Mesenchymal stem cell (in vitro differentiated cells and primary cell): ENCODE measurements at places on chromosomes 7 and 10.

- peak; percentile 72 for DNase-seq
These were observed 89.0 kb downstream of the JMJD1C start for GRCh38 chr10:63376560-63377304.

DNA sequence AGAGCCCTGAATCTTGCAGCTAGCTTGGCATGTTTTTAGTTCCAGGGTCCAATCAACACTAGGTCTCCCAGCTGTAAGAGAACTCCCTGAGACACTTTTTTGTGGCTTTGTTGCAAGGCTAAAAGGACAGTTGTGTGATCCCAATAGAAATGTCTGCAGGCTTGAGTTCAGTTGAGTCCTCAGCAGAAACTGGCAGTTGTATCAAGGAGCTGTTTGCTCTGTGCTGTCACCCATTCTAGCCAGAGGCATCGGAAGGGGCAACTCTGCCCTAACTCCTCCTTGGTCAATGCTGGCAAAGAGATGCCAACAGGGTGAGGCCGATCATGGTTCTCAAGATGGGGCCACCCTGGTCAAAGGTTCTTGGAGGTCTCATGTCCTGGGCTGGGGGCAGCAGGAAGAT lies 224.1 kb downstream of the BUB3 start:
- no peak for DNase-seq

- DNase-seq, result no peak
These were observed 11.8 kb downstream of the SLC25A13 start for GRCh38 chr7:96310110-96310509.

DNA sequence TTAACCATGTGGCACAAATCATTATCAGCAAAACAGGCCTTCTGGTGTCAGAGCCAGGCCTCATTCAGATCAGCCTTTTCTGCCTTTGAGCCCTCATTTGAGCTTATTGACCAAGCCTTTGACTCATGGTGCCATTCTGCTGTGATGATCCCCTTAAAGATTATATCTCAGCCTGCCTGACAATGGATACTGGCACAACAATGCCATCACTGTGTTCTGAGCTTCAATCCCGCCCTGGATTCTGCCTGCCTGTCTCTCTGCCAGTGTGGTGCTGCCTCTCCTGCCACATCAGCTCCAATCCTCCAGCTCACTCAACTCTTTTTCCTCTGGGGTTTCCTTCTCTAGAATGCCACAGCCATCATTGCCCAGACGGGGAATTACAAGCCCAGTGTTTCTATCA lies 52.6 kb downstream of the SRI start:
- DNase-seq, result no peak

GRCh38 chr7:151736403-151736909 lies 140.5 kb downstream of the PRKAG2 start:
- peak; percentile 99 for DNase-seq

DNA sequence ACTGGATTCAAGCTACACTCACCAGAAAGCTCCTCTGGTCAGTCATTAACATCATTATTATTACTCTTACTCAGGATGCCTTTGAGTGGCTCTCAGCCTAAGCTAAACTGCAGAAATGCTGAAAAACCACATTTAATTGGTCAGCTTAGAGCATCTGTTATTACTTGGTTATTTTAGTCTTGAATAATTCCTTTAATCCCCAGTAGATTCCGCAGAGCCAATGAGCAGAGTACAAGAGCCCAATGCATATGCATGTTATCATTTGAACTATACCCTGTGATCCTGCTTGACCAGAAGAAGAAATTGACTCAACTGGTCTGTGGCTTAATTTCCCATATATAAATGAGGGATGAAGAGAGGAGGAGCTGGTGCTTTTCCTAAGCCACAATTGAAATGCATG lies 417.6 kb upstream of the C7orf33 start:
- DNase-seq, result no peak

DNA sequence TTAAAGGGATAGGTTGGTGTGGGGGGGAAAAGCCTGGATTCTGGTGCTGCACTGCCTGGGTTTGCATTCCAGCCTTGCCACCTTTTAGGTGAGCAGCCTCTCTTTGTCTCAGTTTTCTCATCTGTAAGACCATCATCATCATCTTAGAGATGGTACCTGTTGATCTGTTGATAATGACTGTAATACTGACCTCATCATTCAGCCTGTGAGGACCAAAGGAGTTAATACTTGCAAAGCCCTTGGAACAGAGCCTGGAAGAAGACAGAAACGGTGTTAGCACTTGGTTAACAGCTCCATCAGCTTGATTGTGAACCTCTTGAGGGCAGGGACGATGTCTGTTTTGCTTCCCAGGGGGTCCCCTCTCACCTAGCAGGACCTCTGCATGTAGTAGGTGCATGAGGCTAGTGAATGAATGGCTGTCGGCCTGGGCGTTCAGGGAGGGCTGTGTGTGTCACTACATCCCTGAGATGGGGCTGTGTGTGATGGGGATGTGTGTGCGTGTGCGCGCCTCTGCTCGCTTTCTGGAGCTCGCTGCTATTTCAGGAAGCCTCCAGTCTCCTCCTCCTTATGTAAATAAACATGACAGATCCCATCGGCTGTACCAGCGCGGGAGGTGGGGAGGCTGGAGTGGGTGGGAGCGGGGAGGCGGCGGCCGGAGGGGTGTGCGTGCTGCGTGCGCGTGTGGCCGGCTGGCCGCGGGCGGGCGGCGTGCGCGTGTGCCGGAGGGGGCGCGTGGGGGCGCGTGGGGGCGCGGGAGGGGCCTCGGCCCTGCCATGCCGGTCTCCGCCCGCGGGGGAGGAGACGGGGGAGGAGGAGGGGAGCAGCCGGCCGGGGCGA lies 61.2 kb downstream of the NEURL1 start:
- peak; percentile 83 for DNase-seq

- no peak for DNase-seq
These were observed 107.6 kb downstream of the TES start for GRCh38 chr7:116317907-116318306.

DNA sequence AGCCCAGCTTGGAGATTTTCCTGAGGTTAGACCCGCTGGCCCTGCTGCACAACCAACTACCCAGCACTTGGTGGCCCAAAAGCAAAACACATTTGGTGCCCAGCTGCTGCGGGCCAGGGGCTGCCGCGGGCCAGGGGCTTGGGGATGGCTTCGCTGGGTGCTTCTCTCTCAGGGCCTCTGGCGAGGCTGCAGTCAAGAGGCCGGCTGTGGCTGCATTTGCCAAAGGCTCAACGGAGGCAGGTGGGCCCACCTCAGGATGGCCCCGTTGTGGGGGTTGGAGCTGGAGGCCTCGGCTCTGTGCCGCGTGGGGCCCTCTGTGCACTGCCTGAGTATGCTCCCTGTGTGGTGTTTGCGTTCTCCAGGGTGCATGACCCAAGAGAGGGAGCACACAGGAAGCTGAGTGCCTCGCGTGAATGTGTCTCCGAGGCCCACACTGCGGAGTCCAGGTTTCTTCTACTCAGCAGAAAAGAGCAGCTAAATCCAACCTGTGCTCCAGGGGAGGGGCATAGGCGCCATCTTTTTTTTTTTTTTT lies 17.5 kb upstream of the UBE3C start:
- no peak for DNase-seq

GRCh38 chr7:34655384-34655783 lies 2.6 kb upstream of the NPSR1 start:
- no peak for DNase-seq

DNA sequence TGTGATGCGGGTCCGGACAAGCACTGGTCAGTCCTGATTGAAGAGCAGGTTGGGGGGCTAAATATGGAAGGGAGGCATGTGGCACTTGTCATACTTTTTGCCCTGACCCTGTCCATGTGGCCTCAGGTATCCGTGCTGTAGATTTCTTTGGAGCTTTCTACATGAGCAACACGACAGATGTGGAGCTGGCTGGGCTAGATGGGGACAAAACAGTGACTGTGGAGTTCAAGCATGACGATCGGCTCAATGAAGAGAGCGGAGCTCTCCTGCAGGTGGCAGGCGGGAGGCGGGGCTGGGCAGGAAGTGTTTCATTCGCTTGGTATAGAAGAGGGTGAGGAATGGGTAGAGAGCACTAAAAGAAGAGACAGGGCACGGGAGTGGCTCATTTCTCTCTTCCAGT lies 13.0 kb upstream of the CHCHD1 start:
- no peak for DNase-seq

GRCh38 chr10:113791691-113792090 lies 40.2 kb downstream of the PLEKHS1 start:
- DNase-seq, result no peak

DNA sequence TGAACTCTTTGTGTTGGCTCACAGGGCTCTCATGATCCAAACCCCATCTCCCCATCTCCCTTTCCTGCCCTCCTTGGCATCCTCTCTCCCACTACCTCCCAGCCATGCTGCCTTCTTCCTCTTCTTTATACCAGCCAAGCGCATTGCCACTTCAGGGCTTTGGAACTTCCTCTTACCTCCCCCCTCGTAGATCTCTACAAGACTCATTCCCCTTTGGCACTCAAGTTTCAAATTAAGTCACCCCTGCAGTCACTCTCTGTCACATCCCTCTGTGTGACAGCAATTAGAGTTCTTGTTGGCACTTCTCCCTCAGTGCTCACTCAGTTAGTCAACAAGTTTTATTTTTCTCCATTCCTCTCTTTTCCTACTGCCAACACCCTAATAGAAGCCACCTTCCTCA lies 20.8 kb upstream of the NRP1 start:
- DNase-seq, result no peak

GRCh38 chr10:822661-823367 lies 108.7 kb downstream of the LARP4B start:
- no peak for DNase-seq

- peak; percentile 99 for DNase-seq
These were observed 98.6 kb downstream of the GRK5 start for GRCh38 chr10:119305860-119306513.

- DNase-seq, result peak; percentile 62
These were observed 27.0 kb downstream of the LMOD2 start for GRCh38 chr7:123682690-123683089.

- peak; percentile 48 for DNase-seq
These were observed 112.4 kb upstream of the YAE1 start for GRCh38 chr7:39453743-39454355.

GRCh38 chr7:30445770-30446169 lies 32.8 kb downstream of the NOD1 start:
- peak; percentile 58 for DNase-seq

- no peak for DNase-seq
These were observed 135.8 kb downstream of the CAMK1D start for GRCh38 chr10:12484941-12485805.

GRCh38 chr7:128202287-128202957 lies 38.7 kb upstream of the LEP start:
- DNase-seq, result no peak

GRCh38 chr7:68688416-68689086 lies 909.7 kb upstream of the AUTS2 start:
- DNase-seq, result no peak

- DNase-seq, result peak; percentile 74
These were observed 29.3 kb upstream of the OSBPL3 start for GRCh38 chr7:25009257-25009656.

GRCh38 chr10:51896849-51897248 lies 197.5 kb upstream of the CSTF2T start:
- no peak for DNase-seq

DNA sequence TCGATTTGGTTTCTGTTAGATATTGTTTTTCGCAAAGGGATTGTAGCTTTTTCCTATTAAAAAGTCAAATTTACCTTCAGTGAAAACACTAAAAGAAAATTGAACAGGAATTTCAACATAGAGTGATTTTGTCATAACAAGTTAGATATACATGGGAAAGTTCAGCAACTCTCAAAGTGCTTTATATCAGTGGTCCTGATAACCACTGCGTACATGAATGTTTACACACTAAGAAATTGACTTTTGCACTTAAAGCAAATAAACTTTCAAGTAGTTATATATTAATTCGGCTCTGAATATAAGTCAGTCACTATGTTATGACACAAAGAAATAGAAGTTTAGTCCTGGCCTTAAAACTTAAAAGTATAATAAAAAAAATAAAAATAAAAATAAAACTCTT lies 101.3 kb upstream of the DKK1 start:
- peak; percentile 8 for DNase-seq

- DNase-seq, result no peak
These were observed 156.0 kb downstream of the EGFR start for GRCh38 chr7:55174856-55175255.

GRCh38 chr7:80467069-80467468 lies 44.8 kb downstream of the GNAT3 start:
- DNase-seq, result peak; percentile 63

GRCh38 chr10:21336476-21337170 lies 188.9 kb downstream of the SKIDA1 start:
- peak; percentile 96 for DNase-seq

DNA sequence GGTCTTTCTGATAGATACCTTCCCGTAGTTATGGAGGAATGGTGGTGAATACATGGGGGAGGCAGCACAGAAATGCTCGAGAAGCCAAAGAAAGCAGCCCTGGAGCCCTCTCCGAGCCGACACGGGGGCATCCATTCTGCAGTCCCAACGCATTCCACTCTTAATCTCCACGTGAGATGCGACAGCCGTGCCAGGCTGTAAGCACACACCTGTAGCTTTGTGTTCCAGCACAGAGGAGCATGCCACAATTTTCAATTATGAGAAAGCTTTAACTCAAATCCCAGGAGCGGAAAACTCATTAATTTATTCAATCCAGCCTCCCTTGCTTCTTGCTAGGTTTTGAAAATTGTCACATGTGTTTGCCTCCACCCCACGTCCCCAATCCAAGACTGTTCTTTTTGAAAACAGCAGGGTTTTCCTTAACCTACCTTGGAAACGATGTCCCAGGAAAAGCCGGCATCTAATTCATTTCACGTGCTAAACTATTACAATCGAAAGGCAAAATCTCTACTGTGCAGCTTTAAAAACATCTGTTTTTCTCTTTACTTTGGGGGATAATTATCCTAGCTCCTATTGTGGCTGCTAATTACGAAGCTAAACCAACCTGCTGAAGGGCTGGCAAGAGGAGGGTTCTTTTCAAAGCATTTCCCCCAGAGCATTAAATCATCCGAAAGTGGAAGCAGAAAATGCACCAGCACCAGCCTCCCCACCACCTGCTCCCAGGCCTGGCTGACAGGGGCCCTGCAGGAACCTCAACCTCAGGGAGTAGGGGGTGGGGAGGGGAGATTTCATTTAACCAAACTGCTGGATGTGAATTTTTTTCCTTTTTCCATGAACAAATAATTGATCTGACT lies 56.0 kb upstream of the CHST15 start:
- DNase-seq, result no peak

DNA sequence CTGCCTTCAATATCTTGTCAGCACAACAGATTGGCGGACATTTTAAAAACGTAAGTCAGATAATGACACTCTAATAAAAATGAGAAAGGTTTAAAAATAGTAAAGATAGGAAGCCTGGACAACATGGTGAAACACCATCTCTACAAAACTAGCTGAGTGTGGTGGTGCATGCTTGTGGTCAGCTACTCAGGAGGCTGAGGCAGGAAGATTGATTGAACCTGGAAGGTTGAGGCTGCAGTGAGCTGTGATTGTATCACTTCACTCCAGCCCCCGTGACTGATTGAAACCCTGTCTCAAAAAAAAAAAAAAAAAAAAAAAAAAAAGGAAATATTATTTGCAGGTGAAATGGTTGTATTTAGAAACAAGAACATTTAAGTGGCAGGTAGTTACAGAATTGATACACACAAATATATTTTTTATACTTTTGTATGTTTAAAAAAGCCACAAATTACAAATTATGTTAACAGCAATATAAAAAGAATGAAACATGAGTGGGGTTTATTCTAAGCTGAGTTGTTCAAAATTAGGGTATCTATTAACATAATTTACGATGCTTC lies 141.9 kb downstream of the ADK start:
- peak; percentile 73 for DNase-seq

GRCh38 chr10:24278176-24278889 lies 69.4 kb downstream of the KIAA1217 start:
- no peak for DNase-seq
